Stimulated activated CD8-positive, alpha-beta memory T cell treated with anti-CD3 and anti-CD28 coated beads, Interleukin-4, amount 100 ng/mL, for 1 hour (primary cell): ENCODE measurements at places on chromosomes 13 and 19.

GRCh38 chr13:94192431-94192975, 287.0 kb downstream of the DCT start:
- DNase-seq, result no peak

GRCh38 chr19:52622261-52622660, 15.9 kb downstream of the ZNF83 start:
- no peak for DNase-seq

DNA sequence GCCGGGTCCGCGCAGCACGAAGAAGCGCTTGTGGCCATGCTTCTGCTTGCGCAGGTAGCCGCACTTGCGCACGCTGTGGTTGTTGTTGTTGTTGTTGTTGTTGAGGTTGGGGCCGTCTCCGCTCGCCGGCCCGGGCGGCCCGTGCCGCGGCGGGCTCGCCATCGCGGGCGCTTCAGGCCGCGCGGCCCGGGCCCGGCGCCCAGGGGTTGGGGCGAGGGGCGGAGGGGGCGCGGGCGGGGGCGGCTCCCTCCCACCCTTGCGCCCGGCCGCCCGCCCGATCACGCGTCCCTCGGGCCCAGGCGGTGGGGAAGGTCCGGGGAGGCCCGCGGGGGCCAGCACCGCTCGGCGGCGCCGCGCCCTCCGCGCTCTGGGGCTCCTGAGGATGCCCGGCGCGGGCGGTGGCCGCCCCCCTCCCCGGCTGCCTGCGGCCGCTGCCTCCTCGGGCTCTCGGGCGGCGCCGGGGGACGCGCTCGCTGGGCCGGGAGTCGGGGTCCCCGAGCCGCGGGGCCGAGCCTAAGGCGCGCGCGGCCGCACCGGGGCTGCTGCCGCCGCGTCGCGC, 412 bp downstream of the IRS2 start:
- DNase-seq, result no peak

- DNase-seq, result no peak
Observed at GRCh38 chr19:44113784-44114390, 688 bp downstream of the ZNF225 start.

DNA sequence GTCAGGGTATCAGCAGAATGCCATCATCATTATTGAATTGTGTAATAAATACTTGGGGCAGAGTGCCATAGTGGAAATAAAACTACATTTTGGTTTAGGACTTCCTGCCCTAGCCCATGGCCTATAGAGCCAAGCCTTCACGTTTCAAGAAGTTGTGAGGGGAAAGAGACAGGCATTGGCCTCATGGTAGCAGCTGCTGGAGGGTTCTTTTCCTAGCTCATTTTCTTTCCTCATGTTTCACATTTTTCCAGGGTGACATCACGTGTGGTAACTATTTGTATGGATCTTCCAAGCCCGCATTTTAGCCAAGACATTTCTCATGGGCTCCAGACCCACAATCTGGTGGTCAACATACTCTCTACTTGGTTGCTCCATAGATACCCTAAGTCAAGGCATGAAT, 80.4 kb downstream of the LRCH1 start:
- DNase-seq, result no peak

DNA sequence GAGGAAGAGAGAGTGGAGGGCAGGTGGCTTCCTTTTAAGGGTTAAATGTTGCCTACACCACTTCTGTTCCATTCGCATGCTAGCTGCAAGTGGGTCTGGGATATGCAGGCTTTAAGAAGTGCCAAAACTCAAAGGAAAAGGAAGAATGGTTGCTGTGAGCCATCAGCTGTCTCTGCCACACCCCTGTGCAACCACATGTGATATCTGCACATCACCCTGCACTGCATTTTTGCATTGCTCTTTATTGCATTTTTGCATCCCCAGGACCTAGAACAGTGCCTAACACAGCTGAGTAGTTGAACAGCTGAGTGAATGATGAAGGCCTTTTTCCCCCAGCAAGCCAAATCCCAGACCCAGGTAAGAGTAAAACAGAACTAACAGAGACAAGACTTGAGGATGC, 136.1 kb downstream of the ZIC5 start:
- no peak for DNase-seq

GRCh38 chr13:105960326-105960725, 575.1 kb downstream of the EFNB2 start:
- DNase-seq, result no peak

- no peak for DNase-seq
Observed at GRCh38 chr13:60538566-60538965, 141.5 kb downstream of the TDRD3 start.

DNA sequence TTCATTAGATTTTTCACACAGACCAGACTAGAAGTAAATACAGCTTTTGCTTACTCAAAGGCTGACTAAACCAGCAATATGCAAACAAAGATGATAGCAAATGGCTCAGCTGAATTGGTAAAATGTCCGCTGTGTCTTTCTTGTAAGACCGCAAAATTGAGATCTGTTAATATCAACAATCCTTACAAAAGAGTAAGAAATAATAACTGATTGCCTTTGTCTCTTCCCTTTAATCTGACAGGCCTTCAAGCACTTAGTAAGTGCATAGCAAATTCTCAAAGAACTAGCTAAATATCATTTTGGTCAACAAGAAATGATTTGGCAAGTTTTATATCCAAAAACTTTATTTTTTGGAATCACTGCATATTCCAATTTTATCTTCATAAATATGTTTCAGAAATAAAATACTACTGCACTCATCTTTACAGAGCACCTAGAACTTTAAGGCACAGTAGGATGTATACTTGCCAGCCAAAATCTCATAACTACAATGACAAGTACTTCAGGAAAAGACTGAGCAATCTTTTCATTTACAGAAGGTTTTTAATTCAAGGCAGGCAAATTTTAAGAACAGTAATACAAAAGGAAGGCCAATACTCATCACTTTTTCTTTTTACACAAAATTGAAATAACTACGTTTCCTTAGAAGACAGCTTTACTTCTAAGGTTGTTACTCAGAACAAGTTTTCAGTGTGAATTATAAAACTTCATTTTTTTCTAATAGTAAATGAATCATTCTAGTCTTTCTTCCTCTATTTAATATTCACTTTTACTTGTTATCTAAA, 1.1 kb downstream of the ELF1 start:
- no peak for DNase-seq

- DNase-seq, result no peak
Observed at GRCh38 chr19:51786646-51787494, 8.1 kb upstream of the FPR3 start.

DNA sequence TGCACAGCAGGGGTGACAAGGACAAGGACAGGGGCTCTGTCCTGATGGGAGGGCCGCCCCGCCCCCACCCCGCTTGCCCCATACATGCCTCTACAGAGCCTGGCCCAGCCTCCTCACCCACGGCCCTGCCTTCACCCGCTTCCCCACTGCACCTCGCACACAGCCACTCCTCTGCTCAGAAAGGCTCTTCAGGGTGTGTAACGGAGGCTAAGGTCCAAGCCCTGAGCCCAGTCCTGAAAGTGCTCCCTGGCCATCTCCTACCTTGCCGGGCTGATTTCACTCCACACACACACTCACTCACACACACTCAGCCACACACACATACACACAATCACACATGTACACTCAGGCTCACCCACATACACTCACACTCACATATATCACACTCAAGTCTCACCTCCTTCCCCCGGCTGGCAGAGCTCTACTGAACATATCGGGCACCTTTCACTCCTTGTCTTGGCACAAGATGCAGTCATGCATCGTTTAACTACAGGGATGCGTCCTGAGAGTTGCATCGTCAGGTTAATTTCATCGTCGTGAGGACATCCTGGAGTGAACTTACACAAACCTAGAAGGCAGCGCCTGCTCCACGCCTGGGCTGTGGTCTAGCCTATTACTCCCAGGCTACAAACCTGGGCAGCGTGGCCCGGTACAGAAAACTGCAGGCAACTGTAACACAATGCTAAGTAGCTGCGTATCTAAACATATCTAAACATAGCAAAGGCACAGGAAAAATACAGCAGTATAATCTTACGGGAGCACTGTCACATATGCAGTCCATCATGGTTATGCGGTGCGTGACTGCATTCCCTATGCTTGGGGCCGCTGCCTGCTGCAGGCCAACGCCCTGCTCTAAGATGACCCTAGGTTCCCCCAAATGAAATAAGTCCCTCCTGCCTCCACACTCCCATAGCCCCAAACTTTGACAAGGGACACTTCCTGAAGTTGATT, 13.1 kb downstream of the EPS15L1 start:
- DNase-seq, result no peak

DNA sequence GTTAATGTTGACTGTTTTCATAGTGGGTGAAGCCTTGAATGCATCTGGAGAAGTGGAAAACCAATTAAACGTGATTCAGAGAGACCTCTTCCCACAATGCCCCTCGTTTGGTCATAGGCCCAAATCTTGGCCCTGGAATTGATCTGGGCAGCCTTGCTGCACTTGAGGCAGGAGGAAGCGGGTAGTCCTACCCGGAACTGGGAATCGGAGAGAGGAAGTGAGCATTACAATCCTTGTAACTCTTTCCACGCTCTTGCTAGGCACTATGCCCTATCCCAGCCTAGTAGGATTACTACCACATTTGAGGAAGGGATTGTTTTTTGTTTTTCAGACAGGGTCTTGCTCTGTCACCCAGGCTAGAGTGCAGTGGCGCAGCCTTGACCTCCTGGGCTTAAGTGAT, 3.6 kb downstream of the KCNK6 start:
- DNase-seq, result no peak

GRCh38 chr13:97875218-97875617, 78.3 kb upstream of the IPO5 start:
- DNase-seq, result no peak

GRCh38 chr13:30396434-30397075, 25.7 kb upstream of the UBE2L5 start:
- no peak for DNase-seq

DNA sequence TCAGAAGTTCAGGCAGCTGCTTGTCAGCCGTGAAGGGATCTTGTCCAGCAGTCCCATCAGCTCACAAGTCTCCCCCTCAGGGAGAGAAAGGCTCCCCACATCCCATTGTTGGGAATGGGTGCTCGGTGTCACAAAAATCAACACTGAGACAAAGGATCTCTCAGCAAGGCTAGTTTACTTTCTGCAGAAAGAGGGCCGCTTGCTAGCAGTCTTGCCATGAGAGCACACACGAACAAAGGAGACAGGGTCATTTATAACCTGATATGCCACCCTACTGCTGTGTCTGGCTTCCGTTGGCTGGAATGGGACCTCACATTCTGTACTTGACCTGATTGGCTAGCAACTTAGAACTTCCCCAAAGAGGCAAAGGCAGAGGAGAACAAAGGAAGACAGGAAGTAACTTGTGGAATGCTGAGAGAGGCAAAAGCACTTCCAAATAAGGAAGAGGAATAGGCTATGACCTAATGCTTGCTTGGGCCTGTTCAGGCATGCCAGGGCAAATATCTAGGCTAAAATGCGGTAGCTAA, 8.7 kb upstream of the IGFL3 start:
- DNase-seq, result no peak
